ENCODE measurements at places on chromosomes 1 and 21.

- no peak for DNase-seq
Observed at GRCh38 chr1:198725090-198725489, 86.2 kb downstream of the PTPRC start.

- no peak for DNase-seq
Observed at GRCh38 chr1:107862064-107862463, 102.9 kb downstream of the VAV3 start.

- no peak for DNase-seq
Observed at GRCh38 chr1:73144311-73144710, 862.0 kb upstream of the NEGR1 start.

DNA sequence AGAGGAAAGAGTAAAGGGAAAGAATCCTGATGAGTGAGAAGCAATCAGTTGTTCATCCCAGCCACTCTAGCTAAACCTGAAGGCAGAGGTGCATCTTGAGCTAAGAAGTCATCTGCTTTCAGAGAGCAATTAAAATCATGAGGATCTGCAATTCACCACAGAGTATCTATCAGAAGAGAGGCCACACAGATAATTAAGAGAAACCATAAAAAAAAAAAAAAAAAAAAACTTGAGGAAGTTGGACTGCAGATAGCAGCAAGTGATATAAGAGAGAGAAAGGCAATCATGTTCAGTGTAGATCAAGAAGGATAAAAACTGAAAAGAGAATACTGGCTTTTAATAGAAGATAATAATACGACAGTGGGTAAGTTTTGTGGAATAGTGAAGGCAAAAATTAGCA is 17.7 kb downstream of the FOXJ3 start:
- DNase-seq = no peak

GRCh38 chr1:178646821-178647220 is 78.2 kb upstream of the RALGPS2 start:
- no peak for DNase-seq

- DNase-seq = no peak
Observed at GRCh38 chr1:77276941-77277340, 4.9 kb upstream of the AK5 start.

DNA sequence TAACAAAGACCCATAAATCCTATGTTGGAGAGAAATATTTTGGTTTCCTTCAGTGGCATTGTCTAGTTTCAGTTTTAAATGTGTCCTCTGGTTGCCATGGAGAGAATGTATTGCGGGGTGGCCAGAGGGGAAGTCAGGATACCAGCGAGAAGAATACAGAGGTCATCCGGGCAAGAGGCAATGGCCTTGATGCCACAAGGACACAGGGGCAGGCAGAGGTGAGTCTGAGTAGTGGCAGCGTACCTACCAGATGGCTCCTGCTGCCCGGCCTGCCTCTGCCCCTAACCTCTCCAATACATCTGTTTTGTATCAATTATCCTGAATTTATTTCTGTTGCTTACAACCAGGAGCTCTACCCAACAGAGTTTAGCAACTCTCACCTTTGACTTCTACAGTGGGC is 14.9 kb downstream of the KLHDC7A start:
- DNase-seq = no peak

DNA sequence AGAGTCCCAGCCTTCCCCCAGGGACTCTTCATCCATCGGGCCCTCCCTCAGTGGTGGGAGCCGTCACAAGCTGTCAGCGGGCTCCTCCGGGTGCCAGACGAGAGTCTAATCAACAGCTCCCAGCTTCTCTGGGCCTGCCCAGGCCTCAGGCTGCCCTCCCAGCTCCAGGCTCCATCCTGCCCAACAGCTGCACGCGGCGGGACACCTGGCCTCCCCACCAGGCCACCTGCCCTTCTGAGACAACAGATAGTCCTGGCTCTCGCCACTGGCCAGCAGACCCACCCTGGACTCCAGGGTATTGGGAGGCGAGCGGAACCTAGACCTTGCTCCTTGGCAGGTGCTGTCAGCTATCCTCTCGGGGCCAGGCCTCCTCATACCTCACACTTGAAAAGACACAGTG is 3.1 kb downstream of the WNT4 start:
- no peak for DNase-seq

GRCh38 chr1:220326578-220326977 is 54.3 kb upstream of the RAB3GAP2 start:
- DNase-seq = no peak

- no peak for DNase-seq
Observed at GRCh38 chr1:110113551-110113950, 1.3 kb downstream of the UBL4B start.

GRCh38 chr21:41879190-41879998 is at the start of gene PRDM15:
Gene PRDM15 (minus strand): TSS chr21:41879344. CDS start chr21:41860363, 18,981 bp downstream.
- peak; percentile 79 for DNase-seq

GRCh38 chr1:11058595-11059154 is 1.1 kb downstream of the SRM start:
- no peak for DNase-seq

GRCh38 chr21:26394341-26394740 is 178.7 kb downstream of the CYYR1 start:
- no peak for DNase-seq

- no peak for DNase-seq
Observed at GRCh38 chr1:53629101-53629691, 109.8 kb downstream of the GLIS1 start.

DNA sequence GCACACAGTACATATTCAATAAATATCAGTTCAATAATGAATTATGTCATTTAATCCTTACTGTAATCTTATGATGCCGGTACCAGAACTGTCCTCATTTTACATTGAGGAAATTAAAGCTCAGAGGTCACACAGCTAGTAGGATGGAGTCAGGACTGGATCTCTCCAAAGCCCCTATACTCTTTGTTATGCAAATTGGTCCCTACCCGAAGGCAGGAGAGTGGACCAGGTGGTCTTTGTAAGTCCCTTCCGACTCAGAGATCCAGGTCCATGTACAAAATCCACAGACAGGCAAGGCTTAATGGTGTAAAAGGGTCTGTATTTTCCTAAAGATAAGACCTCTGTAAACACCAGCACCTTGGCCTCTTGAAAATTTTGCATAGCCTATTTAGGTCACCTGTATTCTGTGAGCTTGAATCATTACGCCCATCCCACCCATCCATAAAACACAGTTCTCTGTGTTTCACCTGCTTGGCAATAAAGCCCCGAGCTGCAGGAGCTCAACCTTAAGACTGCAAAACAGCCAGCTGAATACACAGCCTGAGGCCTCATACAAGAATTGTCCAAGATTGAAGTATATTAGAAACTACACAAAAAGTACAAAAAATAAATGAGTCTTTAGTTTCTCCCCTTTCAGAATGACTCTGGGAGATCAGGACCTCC is 41.7 kb downstream of the PLXNA2 start:
- no peak for DNase-seq

GRCh38 chr1:154857022-154857421 is 13.1 kb downstream of the KCNN3 start:
- no peak for DNase-seq

GRCh38 chr1:29195881-29196291 is 14.2 kb upstream of the SRSF4 start:
- DNase-seq = no peak

GRCh38 chr1:156433602-156434001 is 64.6 kb downstream of the RHBG start:
- DNase-seq = no peak

GRCh38 chr1:15843826-15844572 is 3.5 kb upstream of the SPEN start:
- no peak for DNase-seq

GRCh38 chr1:50970509-50970887 is 453 bp downstream of the CDKN2C start:
- DNase-seq = no peak

GRCh38 chr1:146039844-146040194 is 18.3 kb upstream of the HJV start:
- no peak for DNase-seq

GRCh38 chr1:229137271-229137670 is 133.6 kb upstream of the RAB4A start:
- no peak for DNase-seq

DNA sequence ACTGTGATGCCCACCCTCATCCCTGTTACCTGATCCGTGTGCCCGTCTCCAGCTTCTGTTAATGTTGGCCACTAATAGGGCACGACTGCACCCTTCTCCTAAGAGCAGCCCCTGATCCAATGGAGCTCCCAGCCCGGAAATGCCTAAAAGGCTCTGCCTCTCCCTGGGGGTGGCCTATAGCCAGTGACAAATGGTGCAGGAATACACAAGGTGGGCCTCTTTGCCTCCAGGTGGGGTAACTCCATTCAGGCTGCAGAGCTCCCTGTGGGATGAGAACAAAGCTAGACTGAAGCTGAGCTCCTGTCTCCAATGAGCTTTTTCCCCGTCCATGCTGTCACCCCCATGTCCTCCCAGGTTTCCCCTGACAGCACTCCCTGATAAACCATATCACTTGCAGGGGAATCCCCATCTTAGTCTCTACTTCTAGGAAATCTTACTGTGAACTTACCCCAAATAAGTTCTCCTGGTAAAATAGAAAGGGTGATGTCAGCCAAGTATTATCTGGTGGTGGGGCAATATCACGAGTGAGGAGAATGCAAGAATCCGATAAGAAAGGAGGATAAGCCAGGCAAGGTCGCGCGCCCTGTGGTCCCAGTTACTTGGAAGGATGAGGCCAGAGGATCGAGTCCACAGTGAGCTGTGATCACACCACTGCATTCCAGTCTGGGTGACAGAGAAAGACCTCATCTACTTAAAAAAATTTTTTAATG is 18.6 kb downstream of the S100A7A start:
- no peak for DNase-seq

DNA sequence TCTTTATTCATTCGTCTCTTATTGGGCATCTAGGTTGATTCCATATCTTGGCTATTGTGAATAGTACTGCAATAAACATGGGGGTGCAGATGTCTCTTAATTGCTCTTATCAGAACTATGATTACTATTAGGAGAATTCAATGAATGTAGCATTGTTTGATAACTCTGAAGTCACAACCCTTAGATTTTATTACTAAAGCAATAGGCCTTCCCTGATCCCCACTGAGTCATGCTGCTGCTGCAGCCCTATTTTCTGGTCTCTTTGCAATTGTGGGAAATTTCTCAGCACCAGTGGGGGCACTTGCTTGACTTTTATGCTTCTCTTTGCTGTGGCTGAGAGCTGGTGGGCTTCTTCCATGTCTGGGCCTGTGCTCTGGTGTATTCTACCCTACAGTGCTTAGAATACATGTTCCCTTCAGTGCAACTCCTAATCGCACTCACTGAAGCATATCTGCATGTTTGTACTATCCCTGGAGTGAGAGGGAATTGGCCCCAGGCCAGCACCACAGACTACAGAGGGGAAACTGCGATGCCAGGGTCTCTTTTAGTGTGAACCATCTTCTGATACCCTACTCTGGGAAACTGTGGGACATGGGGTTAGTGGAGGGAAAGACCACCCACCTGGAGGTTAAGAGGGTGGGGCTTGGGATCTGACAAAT is 52.2 kb upstream of the ROR1 start:
- no peak for DNase-seq

GRCh38 chr1:56639211-56639610 is 5.9 kb upstream of the PRKAA2 start:
- DNase-seq = no peak

DNA sequence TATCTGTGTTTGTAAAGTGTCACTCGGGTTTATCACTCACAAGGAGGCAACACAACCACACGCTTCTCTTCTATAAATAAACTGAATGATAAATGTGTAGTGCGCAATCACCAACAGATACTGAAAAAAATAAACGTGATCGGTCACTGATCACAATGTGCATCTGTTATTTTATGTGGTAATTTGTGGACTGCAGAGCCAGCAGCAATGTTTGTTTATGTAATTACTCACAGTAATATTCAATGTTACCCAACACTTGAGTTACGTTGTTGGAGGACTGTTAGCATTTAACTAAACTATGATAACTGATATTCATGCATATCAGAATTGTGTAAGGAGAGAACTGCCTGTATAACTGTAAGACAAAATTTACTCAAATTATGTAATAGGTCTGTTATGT is 129.6 kb downstream of the USH2A start:
- no peak for DNase-seq

DNA sequence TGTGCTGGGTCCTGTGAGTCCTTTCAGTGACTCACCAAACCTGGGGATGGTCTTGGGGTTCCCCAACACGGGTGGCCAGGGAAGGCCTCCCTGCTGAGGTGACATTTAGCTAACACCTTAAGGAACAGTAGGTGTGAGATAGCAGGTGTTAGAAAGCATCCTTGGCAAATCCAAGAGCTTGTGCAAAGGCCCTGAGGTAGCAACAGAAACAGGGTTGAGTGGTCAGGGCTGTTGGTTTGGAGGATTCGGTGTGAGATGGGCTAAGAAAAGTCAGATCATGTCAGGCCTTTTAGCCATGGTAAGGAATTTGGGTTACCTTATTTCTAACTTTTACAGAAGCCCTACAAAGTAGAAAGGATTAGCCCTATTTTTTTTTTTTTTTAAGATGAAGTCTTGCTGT is 343.0 kb downstream of the CAMTA1 start:
- no peak for DNase-seq

DNA sequence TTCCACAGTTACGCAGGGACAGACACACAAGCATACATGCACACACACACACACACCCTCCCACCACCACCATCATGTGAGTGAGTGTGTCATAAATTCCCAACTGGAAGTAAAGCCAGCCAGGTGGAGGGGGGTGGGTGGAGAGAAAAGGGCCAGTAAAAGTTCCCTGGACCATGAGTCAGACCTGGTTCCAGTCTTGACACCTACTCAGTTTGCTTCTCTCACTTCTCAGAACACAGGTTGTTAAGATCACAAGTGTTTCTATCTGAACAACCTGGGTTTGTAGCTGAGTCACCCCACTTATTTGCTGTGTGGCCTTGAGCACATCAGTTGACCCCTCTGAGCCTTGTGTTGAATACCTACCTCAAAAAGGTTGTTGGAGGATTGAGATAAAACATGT is 9.6 kb downstream of the EPHA10 start:
- no peak for DNase-seq

- no peak for DNase-seq
Observed at GRCh38 chr1:118871582-118872171, 116.5 kb downstream of the TBX15 start.

GRCh38 chr1:8652467-8653046 is 164.9 kb downstream of the RERE start:
- DNase-seq = no peak

GRCh38 chr1:147834810-147835209 is 67.8 kb upstream of the GJA8 start:
- no peak for DNase-seq

DNA sequence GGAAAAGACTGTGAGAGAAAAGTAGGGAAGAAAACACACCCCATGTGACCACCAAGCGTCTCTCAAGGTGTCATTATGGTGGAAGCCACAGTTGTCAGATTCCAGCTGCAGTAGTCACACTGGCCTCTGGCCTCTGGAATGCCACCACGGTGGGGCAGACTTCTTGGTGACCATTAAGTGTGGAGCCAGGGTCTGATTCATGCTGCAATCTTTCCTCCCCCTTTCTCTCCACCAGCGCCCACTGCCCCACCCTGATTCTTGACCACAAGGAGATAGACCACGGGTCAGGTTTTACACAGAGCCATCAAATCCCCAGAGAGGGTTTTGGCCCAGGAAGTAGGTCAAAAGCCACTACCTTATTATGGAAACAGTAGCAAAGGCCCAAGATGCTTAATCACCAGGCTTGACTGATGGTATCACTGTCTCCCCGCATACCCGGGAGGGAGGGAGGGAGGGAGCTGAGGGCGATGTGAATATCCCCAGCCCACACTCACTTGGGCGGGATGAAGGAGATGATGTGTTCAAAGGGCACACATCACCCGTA is 52.7 kb upstream of the GRHL3 start:
- no peak for DNase-seq

GRCh38 chr1:25672763-25673409 is 56.3 kb downstream of the MAN1C1 start:
- DNase-seq = no peak

GRCh38 chr21:44780767-44781459 is 20.7 kb downstream of the UBE2G2 start:
- no peak for DNase-seq

- DNase-seq = peak; percentile 31
Observed at GRCh38 chr1:24027838-24028468, 47.8 kb upstream of the SRSF10 start.
